MCF 10A (cell line): ENCODE measurements at places on chromosomes 5 and 9. TPM values are rescaled to one million over a fixed set of nuclear protein-coding genes. Genes with fewer than 3 reads are reported as not detected.

Gene SPINK1
- total RNA-seq = 1.5 and 4.0 TPM in 2 replicates

Gene PCDHGA5
- total RNA-seq = 0.25 and 0.42 TPM in 2 replicates

Gene NFIB
- 52.2 and 70.8 TPM in 2 replicates for total RNA-seq

Gene TMOD1
- total RNA-seq = 0.26 TPM in 1 of 2 replicates, not detected in the other

- no peaks in the 10 kb centered on the region for H3K4me1 ChIP-seq
- H3K36me3 ChIP-seq = no peaks in the 10 kb centered on the region
- peak; percentile 23 for DNase-seq
Observed at GRCh38 chr5:77630114-77630680, 8.3 kb downstream of the OTP start.

GRCh38 chr5:41856644-41857491, 13.4 kb downstream of the OXCT1 start:
- no peaks in the 10 kb centered on the region for H3K4me1 ChIP-seq
- H3K27ac ChIP-seq = no peak overlapping the region
- peak; percentile 81 for DNase-seq
- peaks cover 46% of the 10 kb centered on the region for H3K36me3 ChIP-seq

DNA sequence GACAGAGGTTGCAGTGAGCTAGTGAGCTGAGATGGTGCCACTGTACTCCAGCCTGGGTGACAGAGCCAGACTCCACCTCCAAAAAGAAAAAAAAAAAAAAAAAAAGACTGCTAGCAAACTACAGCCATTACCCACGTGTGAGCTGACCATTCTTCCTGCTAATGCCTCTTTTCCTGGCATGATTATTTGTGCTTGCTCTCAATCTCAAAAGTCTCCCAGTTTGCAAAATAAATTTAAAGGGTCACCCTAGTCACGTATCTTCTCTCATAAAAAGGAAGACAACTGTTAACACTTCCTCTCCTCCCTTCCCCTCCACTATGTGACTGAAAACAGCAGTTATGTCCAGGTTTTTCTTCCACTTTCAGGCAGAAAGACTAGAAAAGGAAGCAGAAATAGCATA, 37.2 kb downstream of the TRIM36 start:
- no peaks in the 10 kb centered on the region for H3K4me1 ChIP-seq
- no peak overlapping the region for H3K4me3 ChIP-seq
- no peak overlapping the region for H3K27ac ChIP-seq

DNA sequence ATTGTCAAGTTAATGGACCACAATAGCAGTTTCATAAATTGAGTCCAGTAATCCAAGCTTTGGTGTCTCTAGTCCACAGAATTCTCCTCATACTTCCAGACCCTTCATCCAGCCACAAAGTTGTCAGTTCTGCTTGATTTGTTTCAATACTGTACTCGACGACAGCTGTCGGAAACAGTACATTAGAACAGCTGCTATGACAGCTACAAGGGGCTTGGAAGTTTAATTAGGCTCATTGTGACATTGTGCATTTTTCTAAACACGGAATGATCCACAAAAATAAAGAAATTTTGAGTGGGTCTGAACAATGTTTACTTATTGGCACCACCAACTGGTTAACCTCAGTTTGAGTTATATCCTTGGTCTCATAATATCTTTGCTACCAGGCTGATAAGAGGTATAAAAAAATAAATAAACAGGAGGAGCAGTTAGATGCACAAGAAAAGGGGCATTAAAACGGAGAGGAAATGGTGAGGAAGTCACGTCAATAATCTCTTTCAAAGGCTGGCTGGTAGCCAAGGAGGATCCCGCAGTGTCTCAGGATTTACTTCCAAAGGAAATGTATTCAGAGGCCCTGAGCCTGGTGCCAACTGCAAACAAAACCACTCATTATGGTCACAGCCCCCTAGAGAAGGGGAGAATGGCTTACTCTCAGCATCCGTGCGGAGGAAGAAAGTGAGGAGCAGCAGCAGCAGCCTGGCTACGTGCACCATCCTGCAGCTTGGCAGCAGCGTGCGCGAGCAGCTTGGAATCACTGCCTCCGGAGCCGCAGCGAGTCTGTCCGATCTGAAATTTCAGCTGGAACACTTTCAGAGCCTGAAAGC, 933.8 kb upstream of the DMAC1 start:
- no peaks in the 10 kb centered on the region for H3K36me3 ChIP-seq
- no peak overlapping the region for H3K27ac ChIP-seq
- H3K4me1 ChIP-seq = no peaks in the 10 kb centered on the region
- no peak overlapping the region for H3K4me3 ChIP-seq

DNA sequence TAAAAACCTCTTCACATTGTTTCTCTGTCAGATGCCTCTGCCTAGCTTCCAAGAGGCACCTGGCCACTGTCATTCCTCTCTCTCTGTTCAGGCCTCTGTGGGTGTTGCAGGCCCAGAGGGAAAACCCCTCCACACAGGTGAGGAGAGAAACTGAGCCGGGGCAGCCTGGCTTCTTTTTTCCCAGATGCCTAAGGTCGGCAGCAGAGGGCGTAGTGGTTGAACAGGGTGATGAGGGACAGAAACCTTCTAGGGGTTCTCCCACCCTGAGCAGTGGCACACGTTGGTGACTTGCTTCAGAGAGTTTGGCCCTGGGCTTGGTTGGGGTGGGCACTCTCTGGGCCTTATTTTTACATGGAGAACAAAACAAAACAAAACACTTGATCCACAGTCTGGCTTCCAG, 12.2 kb downstream of the IL9 start:
- peaks cover 10% of the 10 kb centered on the region for H3K4me1 ChIP-seq
- no peaks in the 10 kb centered on the region for H3K36me3 ChIP-seq
- H3K27me3 ChIP-seq = peaks cover 40% of the 10 kb centered on the region
- H3K27ac ChIP-seq = no peak overlapping the region
- no peak overlapping the region for H3K4me3 ChIP-seq

DNA sequence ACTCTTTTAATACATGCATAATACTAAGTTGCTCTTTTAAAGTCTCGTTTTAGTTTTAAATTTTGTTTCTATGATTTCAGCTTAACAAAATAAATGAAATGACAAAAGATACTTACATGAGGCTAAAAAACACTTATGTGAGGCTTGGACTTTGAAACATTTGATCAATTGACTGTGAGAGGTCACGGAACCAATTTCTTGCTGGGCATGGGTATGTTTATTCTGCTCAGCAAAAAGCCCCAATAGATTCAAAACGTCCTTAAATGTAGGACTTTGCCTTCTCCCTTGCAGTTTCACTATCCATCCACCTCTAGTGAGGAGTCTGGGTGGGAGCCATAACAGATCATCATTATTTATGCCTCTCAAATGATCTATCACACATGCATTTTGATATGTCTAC, 191.9 kb downstream of the ZSWIM6 start:
- no peak for DNase-seq
- no peak overlapping the region for H3K4me3 ChIP-seq

DNA sequence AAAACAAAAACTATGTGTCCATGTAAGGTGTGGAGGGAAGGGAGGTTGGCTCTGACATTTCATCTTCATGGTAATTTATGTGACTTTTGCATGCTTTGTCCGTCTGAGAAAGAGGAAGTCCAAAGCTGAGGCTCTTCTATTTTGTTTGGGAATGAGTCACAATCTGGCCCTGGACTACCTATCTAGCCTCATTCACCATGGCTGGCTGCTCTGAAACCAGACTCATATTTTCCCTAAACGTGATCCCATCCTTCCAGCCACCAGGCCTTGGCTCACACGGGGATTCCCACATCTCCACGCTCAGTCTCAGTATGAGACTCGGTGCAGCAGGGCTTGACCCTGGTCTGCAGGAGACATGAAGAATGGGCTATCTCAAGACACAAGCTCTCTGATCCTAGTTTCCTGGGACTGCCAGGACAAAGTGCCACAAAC, 672.8 kb downstream of the ACTL7B start:
- no peak overlapping the region for H3K4me3 ChIP-seq
- DNase-seq = peak; percentile 29
- no peak overlapping the region for H3K27ac ChIP-seq
- no peaks in the 10 kb centered on the region for H3K27me3 ChIP-seq
- peaks cover 29% of the 10 kb centered on the region for H3K4me1 ChIP-seq
- H3K36me3 ChIP-seq = no peaks in the 10 kb centered on the region

GRCh38 chr5:478369-478981, 35.5 kb downstream of the EXOC3 start:
- peaks cover 11% of the 10 kb centered on the region for H3K36me3 ChIP-seq
- H3K4me1 ChIP-seq = peaks cover 6% of the 10 kb centered on the region
- no peak overlapping the region for H3K4me3 ChIP-seq
- H3K27ac ChIP-seq = no peak overlapping the region

GRCh38 chr9:137679695-137680305, 61.0 kb downstream of the EHMT1 start:
- H3K27ac ChIP-seq = no peak overlapping the region
- no peaks in the 10 kb centered on the region for H3K27me3 ChIP-seq
- H3K4me1 ChIP-seq = peaks cover under 1% of the 10 kb centered on the region
- DNase-seq = no peak

DNA sequence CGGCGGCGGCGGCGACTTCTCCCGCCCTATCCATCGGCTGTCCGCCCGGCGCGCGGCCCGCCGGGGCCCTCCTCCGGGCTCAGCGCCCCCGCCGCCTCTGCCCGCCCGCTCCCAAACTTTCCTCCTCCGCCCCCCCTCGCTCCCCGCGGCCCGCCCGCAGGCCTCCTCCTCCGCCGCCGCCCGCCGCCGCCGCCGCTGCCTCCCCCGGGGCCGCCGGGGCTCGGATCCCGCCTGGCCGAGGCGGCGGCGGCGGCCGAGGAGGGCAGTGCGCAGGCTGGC, 460 bp upstream of the PBX3 start:
- H3K4me3 ChIP-seq = peak overlapping the region; percentile 84
- DNase-seq = no peak
- peaks cover 27% of the 10 kb centered on the region for H3K4me1 ChIP-seq
- no peaks in the 10 kb centered on the region for H3K36me3 ChIP-seq
- H3K27ac ChIP-seq = no peak overlapping the region
- H3K27me3 ChIP-seq = no peaks in the 10 kb centered on the region
